CD4-positive, alpha-beta memory T cell (primary cell): ENCODE measurements at places on chromosomes 3 and 15.
A peak's percentile ranks its signal among the peaks of the same experiment; 100 is the strongest.

DNA sequence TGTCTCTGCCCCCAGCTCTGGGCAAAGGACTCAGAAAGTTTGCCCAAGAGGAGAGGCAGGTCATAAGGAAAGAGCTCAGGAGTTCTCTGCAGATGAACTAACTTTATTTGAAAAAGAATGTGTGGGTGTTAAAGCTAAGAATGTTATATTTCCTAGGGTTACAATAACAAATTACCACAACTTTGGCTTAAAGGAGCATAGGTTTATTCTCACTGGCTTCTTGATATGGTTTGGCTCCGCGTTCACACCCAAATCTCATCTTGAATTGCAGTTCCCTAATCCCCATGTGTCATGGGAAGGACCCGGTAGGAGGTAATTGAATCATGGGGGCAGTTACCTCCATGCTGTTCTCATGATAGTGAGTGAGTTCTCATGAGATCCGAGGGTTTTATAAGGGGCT is 383.7 kb upstream of the CFAP20DC start:
- H3K27ac ChIP-seq = no peak overlapping the region
- no peaks in the 10 kb centered on the region for H3K4me1 ChIP-seq
- DNase-seq = no peak
- H3K36me3 ChIP-seq = no peaks in the 10 kb centered on the region
- H3K4me3 ChIP-seq = no peak overlapping the region
- no peaks in the 10 kb centered on the region for H3K27me3 ChIP-seq

DNA sequence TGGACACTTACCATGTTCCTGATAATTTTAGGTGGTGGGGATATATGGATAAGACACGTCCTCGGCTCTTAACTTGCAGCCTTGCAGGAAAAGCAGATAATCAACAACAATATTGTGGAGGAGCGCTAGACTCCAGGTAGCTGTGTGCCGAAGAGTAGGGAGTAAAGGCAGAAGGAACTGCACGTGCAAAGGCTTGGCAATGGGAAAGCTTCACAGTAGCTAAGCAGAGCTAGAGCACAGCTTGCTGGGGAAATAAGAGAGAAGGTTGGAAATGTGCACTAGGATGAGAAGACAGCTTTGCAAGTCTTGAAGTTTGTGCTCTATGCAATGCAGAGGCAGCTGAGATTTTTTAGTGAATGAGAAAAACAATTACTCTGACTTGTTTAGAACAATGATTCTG is 12.4 kb downstream of the PSMA4 start:
- H3K4me1 ChIP-seq = no peaks in the 10 kb centered on the region
- no peak overlapping the region for H3K4me3 ChIP-seq
- no peak overlapping the region for H3K27ac ChIP-seq
- H3K36me3 ChIP-seq = peaks cover 22% of the 10 kb centered on the region
- no peak for DNase-seq

GRCh38 chr15:66849393-66849745 is 147.3 kb downstream of the SMAD6 start:
- no peak for DNase-seq
- no peaks in the 10 kb centered on the region for H3K36me3 ChIP-seq
- H3K4me1 ChIP-seq = peaks cover 7% of the 10 kb centered on the region
- no peak overlapping the region for H3K4me3 ChIP-seq
- no peak overlapping the region for H3K27ac ChIP-seq

DNA sequence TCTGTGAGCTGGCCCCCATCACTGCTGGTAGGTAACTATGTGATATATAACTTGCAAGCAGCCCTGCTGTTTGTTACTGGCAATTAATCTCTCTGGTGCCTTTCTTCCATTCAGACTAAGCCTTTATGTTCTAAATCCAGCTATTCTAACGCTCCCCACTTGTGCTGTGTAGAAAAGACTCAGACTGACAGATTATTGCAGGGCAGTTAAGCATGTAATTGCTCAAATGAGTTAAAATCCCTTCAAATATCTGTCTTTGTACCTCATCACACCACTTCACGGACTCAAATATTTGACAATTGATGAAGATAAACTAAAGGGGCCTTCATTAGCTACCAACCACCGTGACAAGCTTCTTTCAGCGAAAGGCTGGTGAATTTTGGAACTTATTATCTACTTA is 416.2 kb downstream of the NR2F2 start:
- no peak for DNase-seq
- H3K27me3 ChIP-seq = no peaks in the 10 kb centered on the region
- H3K36me3 ChIP-seq = no peaks in the 10 kb centered on the region

DNA sequence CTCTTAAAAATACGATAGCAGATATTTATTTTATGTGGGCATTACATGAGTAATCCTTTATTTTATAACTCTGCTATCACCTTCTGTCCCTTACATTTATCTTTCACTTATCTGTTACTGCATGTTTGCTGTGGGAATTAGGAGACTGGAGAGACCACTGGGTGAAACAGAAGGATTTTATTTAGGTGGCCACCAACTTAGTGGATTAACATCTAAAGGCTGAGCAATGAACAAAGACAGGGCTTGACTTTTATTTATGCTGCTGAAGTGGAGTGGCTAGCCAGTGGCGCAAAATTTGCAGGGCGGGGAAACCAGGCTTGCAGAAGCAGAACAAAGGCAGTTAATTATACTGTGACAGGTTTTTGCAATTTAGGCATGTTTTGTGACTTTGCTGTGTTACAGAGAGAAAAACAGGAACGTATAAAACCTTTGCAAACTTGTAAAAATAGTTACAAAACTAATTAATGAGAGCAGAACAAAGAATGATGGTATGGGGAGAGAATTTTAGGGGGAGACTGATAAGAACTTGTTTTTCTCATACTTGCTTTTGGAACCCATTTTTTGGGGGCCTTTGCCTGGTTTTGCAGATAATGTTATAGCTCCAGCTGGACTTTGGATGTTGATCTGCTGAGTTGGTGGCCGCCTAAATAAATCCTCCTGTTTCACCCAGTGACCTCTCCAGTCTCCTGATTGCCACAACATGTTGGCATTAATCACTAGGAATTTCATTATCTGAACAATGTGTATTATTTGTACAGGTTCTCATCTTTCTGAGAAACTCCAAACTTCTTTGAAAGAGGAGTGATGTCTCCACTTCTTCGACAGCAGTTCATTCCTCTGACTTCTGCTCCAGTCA is 18.0 kb downstream of the KLHL24 start:
- H3K36me3 ChIP-seq = peaks cover 25% of the 10 kb centered on the region
- peak; percentile 9 for DNase-seq
- H3K4me3 ChIP-seq = no peak overlapping the region
- H3K4me1 ChIP-seq = no peaks in the 10 kb centered on the region

GRCh38 chr3:136109499-136109898 is 86.6 kb downstream of the MSL2 start:
- H3K4me3 ChIP-seq = no peak overlapping the region
- DNase-seq = no peak
- no peaks in the 10 kb centered on the region for H3K4me1 ChIP-seq

DNA sequence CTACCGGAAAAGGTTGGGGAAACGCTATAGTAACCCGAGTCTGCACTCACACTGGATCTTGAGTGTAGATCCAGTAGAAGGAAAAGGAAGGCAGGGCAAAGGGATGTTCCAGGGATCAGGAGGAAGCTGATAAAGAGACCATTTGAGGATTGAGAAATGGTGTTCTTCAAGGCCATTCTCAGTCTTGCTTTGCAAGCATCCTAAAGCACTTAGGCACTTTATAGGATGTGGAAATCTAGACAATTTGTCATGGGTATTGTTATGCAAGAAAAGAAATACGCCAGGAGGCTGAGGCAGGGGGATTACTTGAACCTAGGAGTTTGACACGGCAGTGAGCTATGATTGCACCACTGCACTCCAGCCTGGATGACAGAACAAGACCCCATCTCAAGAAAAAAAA is 13.2 kb upstream of the SCAMP5 start:
- no peaks in the 10 kb centered on the region for H3K4me1 ChIP-seq
- H3K27me3 ChIP-seq = no peaks in the 10 kb centered on the region
- no peak for DNase-seq
- no peak overlapping the region for H3K27ac ChIP-seq
- H3K36me3 ChIP-seq = no peaks in the 10 kb centered on the region

DNA sequence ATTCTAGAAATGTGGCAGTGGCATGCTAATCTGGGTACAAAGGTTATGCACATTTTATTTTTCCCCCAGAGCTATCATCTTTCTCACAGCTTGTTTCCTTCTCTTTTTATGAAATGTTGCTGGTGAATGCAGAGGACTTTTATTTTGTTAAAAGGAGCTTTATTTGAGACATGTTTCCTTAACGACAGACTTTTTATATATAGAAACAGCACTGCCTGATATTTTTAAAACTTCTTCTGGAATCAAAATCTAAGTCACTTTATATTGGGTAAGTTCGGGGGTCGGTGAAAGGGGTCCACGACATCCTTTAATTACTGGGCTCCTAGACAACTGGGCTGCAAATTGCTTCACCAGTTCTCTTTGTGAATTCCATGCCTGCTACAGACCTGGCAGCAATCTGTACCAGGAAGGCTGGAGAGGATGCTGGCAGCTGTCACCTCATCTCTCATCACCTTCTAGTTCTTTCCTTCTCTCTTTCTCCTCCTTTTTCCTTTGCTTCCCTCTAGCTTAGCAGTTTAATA is 464.7 kb downstream of the PDCD6IP start:
- H3K27ac ChIP-seq = no peak overlapping the region
- no peak overlapping the region for H3K4me3 ChIP-seq
- no peak for DNase-seq
- no peaks in the 10 kb centered on the region for H3K36me3 ChIP-seq

DNA sequence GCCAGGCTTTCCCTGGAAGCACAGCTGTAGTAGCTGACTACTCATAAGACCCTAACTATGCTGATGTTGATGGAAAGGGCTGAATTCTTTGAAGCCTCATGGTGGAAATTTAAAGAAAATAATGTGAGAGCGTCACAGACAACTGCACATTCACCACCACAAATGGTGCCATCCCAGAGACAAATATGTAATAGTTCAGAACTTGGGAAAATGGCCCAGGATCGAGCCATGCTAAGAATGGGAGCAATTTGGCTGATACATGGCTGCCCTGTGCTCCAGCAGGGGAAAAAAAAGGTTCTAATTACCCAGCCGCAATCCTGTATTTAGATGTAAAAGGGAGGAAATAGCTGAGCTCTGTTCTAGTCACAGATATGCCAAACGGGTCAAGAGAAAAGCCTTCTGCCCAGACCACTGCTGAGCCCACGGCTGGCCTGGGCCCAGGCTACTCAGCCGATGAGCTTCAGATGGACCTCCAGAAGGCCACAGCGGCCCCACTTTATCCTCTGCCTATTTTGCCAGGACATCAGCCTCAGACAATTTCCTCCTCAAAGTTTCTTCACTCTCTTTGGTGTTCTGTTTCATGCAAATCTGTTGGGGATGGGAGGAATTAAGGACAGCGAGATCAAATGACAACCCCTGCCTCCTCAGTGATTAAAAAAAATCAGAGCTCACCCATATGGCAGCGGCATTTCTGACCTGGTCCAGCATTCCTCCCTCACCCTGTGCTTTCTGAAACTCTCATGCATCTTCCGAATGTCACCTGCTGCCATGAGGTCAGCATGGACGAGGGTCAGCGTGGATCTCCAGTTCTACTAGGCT is 54.5 kb upstream of the MEX3B start:
- H3K4me3 ChIP-seq = no peak overlapping the region
- no peak for DNase-seq
- no peak overlapping the region for H3K27ac ChIP-seq
- no peaks in the 10 kb centered on the region for H3K36me3 ChIP-seq
- no peaks in the 10 kb centered on the region for H3K27me3 ChIP-seq

GRCh38 chr15:84590406-84590805 is 10.4 kb upstream of the ZSCAN2 start:
- no peak overlapping the region for H3K27ac ChIP-seq
- H3K27me3 ChIP-seq = no peaks in the 10 kb centered on the region
- no peak overlapping the region for H3K4me3 ChIP-seq
- H3K36me3 ChIP-seq = no peaks in the 10 kb centered on the region
- DNase-seq = no peak

- peaks cover 6% of the 10 kb centered on the region for H3K4me1 ChIP-seq
- H3K4me3 ChIP-seq = no peak overlapping the region
- H3K27ac ChIP-seq = no peak overlapping the region
- no peaks in the 10 kb centered on the region for H3K36me3 ChIP-seq
- no peak for DNase-seq
Observed at GRCh38 chr3:71978150-71978721, 193.3 kb upstream of the PROK2 start.

DNA sequence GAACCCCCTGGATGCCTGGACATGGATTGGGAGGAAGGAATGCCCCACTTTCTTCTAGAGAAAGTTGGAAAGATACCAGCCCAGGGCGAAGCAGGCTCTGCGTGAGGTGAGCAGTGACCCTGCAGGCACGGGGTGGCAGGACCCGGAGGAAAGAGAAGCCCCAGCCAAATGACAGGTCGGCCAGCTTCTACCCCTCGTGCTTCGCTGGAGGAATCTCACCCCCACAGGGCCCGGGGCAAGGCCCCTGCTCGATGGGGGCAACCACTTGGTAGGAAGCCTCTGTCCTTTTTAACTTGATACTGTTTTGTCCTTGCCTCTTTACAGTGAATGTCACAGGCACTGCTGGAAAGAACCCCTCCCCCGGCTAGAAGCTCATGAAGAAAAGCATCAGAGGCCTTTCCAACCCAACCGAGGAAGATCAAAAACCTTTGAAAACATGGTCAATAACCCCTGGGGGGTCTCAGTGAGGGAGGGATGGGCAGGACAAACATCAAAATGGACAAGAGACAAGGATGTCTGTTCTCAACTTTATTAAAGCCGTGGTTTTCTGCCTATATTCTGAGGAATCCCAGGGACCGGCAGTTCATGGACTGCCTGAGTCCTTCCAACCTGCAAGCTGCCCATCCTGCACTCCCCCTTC is 54.4 kb downstream of the SH3BP5 start:
- DNase-seq = no peak
- H3K4me1 ChIP-seq = peaks cover 94% of the 10 kb centered on the region
- H3K27me3 ChIP-seq = no peaks in the 10 kb centered on the region
- H3K27ac ChIP-seq = no peak overlapping the region
- H3K4me3 ChIP-seq = no peak overlapping the region

DNA sequence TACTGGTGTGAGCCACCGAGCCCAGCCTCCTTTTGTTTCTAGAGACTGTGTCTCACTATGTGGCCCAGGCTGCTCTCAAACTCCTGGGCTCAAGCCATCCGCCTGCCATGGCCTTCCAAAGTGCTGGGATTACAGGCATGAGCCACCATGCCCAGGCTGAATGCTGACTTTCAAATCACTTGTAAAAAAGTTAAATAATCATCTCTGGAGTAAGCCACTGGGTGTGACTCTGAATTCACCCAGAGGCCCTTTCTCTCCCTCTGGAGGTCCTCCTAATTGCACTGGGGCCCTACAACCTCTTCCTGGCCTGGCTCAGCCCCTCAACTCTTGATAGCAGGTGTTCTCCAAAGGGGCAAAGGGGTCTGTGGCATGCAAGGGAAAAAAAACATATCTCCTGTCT is 54.8 kb downstream of the MEGF11 start:
- H3K27me3 ChIP-seq = no peaks in the 10 kb centered on the region
- no peaks in the 10 kb centered on the region for H3K4me1 ChIP-seq
- H3K27ac ChIP-seq = no peak overlapping the region
- H3K4me3 ChIP-seq = no peak overlapping the region

DNA sequence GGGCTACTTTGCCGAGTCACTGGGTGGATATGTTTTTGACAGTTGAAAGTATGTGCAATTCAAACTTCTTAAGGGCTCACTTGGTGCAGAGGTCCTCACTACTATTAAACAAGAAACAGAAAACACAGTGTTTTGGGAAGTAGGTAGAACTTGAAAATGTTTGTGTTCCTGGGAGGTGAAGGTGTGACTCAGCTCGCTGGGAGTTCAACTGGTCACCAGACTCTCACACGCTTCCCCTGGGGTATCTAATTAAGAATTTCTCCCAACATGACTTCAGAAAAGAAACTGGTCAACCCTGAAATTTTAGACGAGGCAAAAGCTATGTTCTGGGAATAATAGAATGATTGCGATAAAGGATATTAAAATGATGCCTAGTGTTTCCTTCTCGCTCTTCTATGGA is 1039.8 kb upstream of the SEMA6D start:
- DNase-seq = no peak
- H3K27me3 ChIP-seq = no peaks in the 10 kb centered on the region
- no peaks in the 10 kb centered on the region for H3K36me3 ChIP-seq
- H3K4me1 ChIP-seq = no peaks in the 10 kb centered on the region
- no peak overlapping the region for H3K4me3 ChIP-seq
